Stimulated activated CD4-positive, alpha-beta T cell treated with anti-CD3 and anti-CD28 coated beads, Interleukin-15, amount 100 ng/mL, for 48 hours (primary cell): ENCODE measurements at places on chromosomes 6 and 20.

- DNase-seq = no peak
Measured at GRCh38 chr6:165231581-165232561, 77.5 kb downstream of the C6orf118 start.

DNA sequence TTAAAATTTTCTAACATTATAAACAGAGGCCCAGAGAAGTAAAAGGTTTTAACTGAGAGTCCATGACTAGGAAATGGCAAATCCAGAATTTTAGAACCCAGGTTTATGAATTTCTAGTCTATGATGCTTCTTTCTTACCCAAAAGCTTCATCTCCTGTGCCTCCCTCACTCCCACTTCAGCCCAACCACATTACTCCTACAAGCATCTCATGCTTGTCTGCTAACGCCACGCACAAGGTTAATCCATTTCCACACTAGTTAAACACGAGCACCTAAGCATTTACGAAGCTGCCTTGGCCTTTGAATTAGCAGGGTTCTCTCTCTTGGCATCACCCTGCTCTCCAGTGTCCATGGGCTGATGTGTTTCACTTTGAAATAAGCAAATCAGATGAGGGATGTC lies 32.0 kb downstream of the TNFRSF21 start:
- DNase-seq = no peak

DNA sequence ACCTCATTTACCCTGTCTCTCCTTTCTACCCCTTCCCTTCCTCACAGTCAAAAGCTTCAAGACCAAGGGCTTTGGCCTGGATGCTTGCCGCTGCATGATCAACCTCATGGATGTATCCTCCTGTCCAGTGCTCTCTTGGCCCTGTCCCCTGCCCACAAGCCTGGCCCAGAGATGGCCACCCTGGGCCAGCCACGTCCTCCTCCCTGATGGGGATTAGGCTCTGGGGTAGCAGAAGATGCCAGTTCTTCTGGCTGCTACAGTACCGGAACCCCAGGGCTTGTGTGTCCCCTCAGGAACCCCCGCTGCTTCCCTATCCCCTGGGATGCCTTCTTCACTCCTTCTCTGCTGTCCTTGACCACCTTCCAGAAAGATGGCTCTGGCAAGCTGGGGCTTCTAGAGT lies 22.3 kb downstream of the CAPN11 start:
- no peak for DNase-seq

DNA sequence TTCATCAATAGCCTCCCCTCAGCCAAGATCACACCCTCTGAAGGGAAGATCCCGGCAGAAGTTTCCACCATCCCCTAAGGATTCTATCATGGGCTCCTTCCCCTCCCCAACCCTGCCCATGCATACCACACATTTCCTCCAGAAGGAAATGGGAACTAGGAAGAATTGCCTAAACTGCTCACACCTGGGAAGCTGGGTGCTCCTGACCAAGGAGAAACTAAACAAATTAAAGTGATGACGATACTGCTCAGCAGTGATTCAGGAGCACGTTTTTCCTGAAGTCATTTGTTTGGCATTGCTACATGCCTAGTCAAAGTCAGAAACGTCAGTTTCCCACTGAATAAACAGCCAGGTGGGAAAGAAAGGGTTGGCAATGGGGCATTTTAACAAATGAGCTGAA lies 136.1 kb upstream of the CDYL start:
- no peak for DNase-seq

GRCh38 chr6:25641940-25642666 lies 9.9 kb upstream of the SCGN start:
- no peak for DNase-seq

DNA sequence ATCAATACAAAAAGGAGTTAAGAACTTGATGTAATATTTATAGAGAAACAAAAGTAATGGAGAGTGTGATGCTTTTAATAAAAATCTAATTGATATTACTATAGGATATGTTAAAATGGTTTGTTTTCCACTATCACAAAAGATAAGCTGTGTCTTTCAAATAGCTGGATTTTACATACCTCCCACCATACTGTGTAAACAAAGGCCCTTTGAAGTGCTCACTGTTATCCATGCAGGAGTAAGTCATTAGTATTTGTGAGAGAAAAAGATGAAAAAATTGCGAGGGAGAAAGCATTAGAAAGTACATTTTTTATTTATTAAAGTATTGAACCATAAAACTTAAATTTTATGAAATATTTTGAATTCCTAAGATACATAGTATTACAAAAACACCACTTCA lies 733.0 kb downstream of the GRIK2 start:
- DNase-seq = no peak

- no peak for DNase-seq
Measured at GRCh38 chr6:47206626-47207025, 103.1 kb downstream of the TNFRSF21 start.

DNA sequence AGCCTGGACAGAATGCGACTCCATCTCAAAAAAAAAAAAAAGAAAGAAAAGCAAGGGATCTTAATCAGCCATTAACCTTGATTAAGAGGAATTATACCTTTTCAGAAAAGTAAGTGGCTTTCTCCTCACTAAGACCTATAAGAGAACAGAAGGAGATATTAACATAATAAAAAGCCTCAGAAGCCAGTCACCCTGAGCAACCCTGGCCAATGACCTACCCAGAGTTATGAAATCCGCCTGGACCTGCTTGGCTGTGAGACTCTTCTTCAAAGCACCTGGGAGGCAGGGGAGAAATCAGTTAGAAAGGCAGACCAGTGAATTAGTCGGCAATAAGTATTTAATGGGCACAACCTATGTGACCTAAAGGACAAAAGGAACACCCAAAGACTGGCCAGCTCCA lies 32.7 kb upstream of the C20orf203 start:
- no peak for DNase-seq

GRCh38 chr6:7142918-7143475 lies 35.2 kb downstream of the RREB1 start:
- no peak for DNase-seq

- no peak for DNase-seq
Measured at GRCh38 chr20:45352729-45353128, 4.5 kb upstream of the SDC4 start.

DNA sequence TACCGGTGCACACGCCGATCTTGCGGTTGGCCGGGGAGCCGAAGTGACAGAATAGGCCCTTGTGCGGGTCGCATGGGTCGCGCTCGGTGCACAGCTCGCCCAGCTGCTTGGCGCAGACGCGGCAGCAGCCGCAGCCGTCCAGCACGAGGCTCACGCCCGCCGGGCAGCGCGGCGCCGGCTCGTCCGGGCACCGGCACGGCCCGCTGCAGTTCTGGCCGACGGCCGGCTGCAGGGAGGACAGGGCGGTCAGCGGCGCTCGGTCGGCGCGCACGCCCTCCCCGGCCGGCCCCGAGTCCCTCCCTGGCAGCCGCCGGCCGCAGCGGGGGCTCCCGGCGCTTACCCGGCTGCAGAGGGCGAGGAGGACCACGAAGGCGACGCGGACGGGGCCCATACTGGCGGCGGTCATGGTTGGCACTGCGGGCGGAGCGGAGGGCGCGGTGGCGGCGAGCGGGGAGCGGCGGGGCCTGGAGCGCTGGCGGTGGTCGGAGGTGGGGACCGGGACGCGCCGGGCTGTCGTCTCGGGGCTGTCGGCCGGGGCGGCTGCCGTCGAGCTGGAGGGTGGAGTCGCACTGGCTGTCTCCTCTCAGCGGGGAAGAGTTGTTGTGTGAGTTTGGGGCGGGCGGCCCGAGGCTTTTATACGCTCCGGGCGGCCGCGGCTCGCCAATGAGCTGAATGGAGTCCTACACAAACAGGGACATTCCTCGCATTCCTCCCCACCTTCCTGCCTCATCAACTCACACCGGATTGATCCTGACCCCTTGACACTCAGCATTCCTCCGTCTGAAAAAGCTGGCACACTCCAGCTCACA lies at the start of gene CCN2:
CCN2 (minus strand) TSS at position 606 of the 809 bp plus-strand sequence; CDS start at position 406, 200 bp downstream.
- DNase-seq = no peak

DNA sequence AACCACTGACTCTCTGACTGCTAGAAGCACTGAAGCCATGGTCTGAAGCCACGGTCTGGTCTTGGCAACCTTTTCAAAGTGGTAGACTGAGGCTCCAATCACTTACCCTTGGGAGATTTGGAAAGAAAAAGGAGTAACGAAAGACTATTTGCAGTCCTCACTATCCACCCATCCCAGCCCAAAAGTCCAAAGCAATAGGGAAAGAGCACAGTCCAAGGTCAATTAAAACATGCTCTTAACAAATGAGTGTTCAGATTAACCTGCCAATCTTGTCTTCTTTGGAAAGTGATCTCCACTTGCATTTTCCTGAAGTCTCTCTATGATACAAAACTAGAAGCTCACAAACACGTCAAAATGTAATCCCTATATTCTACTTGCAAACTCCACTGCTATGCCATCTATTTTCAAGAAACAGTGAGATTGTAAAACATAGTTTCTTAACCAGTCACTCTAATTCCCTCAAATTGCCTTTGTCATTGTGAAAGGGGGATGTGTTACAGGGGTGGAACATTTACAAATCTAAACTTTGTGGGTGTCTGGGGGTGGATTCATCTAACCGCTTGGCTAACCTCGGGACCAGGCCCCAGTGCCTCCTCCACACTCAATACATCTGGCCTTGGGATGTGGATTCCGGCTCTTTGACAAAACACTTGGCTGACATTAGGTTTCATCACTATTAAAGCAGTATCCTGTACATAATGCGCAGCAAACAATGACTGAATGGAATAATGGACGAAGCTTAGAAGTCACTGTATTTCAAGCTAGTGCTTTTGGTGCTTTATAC lies 56.4 kb downstream of the B4GALT5 start:
- no peak for DNase-seq

DNA sequence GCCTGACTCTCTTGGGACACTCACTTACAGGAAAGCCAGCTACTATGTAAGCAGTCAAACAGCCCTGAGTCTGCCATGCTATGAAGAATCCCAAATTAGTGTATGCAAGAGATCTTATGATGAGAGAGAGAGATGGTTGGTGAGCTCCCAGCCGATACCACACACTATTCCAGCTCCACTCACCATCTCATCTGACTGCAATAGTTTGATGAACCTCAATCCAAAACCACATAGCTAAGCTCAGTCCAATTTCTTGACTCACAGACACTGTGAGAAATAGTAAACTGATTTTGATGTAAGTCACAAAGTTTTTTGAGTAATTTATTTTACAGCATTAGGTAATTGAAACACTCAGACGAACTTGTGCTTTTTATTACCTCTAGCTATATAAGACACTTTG lies 441.4 kb downstream of the COL12A1 start:
- DNase-seq = no peak

DNA sequence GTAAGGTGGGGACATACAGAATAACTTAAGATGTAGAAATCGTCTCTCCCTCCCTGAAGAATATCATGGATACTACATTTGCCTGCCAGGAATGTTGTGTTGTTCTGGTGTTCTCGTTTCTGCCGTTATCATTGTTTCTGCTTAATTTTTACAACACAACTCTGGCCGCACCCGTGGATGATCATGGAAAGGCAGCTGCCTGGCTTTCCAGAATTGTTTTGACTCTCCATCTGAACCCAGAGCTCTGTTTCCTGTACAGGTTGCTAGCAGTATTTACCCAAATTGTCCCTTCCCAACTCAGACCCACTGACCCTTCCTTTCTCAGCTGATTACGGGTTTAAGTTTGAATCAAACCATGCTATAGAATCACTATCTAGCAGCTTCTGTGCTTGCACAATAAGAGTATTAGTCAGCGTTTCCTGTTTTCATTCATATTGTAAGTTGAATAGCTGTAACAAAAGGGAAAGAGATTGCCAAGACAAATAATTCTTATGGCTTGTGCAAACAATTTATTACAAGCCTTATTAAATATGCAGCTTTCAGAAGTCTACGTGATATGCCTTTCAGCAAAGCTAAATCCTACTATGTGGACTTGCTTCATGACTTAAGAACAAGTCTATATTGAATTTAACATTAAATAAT lies 139.0 kb downstream of the MTHFD1L start:
- DNase-seq = no peak

GRCh38 chr6:153084393-153084792 lies 46.7 kb downstream of the RGS17 start:
- DNase-seq = no peak

- no peak for DNase-seq
Measured at GRCh38 chr20:60000271-60001042, 42.2 kb downstream of the CDH26 start.

- no peak for DNase-seq
Measured at GRCh38 chr6:157974341-157974894, 7.2 kb upstream of the SYNJ2 start.

DNA sequence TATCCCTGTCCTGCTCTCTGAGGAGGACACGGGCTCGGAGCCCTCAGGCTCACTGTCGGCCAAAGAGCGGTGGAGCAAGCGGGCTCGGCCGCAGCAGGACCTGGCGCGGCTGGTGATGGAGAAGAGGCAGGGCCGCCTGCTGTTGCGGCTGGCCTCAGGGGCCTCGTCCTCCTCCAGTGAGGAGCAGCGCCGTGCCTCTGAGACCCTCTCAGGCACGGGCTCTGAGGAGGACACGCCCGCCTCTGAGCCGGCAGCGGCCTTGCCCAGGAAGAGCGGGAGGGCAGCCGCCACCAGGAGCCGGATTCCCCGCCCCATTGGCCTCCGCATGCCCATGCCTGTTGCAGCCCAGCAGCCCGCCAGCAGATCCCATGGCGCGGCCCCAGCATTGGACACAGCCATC lies 14.2 kb upstream of the SLC22A7 start:
- DNase-seq = no peak

- DNase-seq = no peak
Measured at GRCh38 chr20:5665417-5665816, 84.8 kb upstream of the SHLD1 start.

DNA sequence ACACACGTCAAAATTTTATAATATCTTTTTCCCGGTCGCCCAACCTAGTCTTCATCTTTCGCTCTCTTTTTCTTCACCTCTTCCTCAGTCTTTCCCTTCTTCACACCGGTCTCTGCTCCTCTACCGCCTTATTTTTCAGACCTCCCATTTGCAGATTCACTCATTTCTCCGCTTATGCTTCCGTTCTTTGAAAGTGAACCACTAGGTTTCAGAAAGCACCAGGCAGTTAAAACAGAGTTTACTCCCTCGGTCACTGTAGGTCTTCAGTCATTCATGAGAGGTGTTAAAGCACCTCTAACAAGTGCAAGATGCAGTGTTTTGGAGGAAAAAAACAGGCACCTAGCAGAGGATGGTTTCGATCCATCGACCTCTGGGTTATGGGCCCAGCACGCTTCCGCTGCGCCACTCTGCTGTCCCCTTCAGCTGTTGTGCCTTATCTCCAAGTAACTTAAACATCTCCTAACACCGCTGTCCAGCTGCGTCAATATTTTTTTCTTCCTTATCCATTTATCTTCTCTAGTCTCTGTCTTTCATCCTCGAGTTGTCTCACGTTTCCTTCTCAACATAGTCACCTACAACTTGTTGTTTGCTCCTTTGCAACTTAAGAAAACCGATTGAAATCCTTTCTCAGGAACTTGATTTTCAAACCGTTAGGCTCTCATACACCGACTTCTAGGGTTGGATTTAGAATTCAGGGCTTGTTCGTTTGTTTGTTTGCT lies 119.7 kb upstream of the ZNF184 start:
- peak; percentile 38 for DNase-seq

DNA sequence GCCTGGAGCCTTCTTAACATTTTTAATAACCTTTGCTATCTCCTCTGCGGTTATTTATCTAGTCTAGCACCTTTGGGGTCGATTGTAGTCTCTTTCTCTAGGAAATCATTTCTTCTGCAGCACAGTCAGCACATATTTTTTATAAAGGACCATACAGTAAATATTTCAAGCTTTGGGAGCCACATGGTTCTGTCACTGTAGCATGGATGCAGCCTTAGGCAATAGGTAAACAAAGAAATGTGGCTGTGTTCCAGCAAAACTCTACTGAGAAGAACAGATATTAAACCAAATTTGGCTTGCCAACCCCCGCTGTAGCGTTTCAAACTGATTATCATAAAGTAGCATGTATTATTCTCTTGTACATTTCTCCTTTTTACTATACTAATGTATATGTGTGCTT lies 95.7 kb downstream of the SLC23A2 start:
- DNase-seq = no peak
